ENCODE measurements at places on chromosomes 12 and 14.

- peak; percentile 63 for DNase-seq
Measured at GRCh38 chr12:68559984-68560850, 50.5 kb upstream of the RAP1B start.

DNA sequence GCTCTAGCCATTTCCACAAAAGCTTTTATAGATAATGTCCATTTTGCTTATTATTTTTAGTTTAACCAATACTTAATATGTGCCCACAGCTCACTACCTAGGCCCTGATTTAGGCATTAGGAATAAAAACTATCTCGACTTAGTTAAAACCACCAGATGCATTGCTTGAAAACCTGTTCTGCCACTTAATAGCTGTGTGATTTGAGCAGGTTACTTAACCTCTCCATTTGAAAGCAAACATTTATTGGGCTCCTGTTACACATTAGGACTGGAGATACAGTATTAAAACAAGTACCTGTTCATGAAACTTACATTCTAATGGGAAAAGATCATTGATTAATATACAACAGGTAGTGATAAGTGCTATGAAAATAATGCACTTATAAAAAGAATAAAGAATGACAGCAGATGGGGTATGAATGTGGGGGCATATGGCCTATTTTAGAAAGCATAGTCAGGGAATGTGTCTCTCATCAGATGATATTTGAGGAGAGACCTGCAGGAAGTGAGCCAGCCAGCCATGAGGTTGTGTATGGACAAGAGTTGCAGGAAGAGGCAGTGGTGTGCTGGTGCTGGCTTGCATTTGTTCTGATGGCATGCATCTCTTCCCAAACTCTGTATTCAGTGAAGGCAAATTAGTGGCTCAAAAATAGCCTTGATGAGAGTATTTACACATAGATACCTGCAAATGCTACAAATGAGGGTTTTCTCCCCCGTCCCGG is 34.3 kb downstream of the NOPCHAP1 start:
- peak; percentile 6 for DNase-seq

DNA sequence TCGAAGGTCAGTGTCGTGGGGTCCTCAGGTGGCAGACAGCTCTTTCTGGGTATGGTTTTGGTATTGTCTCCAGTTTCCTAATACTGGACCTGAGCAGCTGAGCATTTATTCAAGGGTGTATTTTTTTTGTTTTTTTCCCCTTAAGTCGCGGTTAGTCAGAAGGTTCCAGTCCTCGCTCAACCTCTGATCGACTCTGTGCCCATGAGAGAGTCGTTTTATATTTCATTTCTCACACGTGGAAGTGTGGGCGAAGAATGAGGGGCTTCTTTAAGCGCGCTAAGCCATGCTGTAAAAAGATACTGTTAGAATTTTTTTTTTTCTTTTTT is 499 bp downstream of the MIPOL1 start:
- DNase-seq: no peak

DNA sequence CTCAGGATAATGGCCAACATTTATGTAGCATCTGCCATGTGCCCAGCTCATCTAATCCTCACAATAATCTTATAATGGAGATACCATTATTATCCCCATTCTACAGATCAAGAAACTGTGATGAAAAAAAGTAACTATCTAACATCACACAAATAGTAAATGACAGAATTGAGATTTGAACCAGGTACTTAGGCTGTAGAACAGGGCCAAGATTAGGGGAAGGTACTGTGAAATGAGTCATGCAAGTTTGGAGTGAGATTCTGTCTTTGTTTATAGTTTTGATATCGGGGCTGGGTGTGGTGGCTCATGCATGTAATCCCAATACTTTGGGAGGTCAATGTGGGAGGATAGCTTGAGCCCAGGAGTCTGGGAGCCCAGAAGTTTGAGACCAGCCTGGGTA is 1.3 kb upstream of the GNPTAB start:
- DNase-seq: no peak

GRCh38 chr12:6274231-6275221 is 36.0 kb upstream of the PLEKHG6 start:
- peak; percentile 71 for DNase-seq

DNA sequence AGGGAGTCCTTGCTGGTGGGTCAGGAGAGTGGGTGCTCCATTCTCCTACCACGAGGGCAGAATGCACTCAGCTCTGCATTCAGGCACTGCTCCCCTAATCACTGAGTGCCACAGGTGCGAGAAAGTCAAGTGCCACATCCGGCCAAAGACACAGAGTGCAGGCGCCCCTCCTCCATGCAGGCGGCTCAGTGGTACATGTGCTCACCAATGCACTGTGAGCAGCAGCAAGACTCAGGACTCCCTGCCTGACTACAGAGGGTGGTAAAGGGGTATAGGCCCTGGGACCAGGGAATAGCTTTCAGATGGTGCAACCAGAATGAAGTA is 32.9 kb downstream of the ZFYVE21 start:
- no peak for DNase-seq

DNA sequence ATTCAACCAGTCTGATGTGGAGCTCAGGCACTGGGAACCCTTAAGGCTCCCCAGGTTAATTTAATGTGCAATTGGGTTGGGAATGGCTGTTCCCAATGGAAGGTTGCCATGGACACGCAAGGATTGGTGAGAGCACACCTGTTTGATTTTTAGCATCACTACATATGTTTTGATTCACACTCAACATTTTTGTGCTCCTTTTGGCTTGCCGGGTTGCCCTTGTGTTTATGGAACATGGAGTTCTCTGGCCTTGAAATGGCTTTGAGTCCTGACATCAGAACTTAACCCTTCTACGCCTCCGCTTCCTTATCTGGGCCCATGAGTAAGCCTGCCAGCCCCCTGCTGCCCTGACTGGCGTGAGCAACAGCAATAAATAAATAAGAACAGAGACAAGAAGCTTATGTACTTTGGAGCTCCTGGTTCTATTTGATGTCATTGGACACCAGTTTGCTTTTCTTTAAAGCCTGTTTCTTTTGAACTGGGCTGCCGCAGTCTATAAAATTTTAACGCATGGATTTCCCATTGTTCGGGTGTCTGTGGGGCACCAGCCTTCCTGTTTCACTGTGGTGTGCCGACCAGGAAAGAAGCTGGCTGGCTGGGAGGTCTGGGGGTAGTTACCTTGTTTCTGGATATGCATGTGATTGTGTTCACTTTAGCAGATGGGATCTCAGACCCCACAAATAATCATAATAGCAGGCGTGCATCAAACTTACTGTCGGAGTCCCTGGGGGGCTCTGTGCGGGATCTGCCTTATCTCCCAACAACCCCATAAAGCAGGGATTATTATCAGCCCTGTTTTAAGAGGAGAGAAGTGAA is 27.8 kb downstream of the TBX3 start:
- peak; percentile 78 for DNase-seq

GRCh38 chr12:122228092-122228491 is 2.2 kb upstream of the DIABLO start:
- DNase-seq: no peak
